ENCODE measurements at places on chromosomes 2 and 18. TPM values are rescaled to one million over a fixed set of nuclear protein-coding genes. Genes with fewer than 3 reads are reported as not detected.
A peak's percentile ranks its signal among the peaks of the same experiment; 100 is the strongest.

DNA sequence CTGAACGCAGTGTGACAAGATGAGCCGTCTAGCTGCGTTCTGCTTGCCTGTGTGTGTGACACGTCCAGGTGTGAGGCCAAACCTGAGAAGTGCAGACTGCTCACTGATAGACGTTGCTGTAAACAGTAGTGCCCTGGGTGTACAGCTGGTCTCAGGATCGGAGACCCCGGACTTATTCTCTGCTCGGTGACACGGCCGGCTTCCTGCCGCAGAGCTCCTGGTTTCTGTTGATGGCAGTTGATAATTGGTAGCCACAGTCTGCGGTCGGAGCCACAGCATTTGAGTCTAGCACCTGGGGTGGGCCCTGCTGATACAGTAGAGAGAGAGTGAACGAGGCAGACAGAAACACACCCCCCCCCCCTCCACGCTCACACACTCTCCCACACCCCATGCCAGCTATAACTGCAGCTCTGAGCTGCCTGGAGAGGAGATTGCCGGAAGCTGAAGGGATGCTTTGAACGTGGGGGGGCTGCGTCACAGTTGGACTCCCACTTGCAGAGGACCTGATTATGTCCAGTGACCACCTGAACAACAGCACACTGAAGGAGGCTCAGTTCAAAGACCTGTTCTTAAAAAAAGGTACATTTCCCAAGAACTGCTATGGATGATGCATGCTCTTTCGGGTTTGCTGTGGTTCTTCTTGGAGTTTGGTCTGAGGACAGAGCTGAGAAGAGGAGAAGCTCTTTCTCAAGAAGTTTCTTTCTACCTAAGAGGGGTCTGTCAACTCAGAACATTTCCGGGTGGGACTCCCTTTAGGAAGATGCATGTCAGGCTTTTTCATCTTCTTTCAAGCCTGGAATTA lies 114.0 kb downstream of the FAM210A start:
- peaks cover 57% of the 10 kb centered on the region for H3K4me1 ChIP-seq
- no peaks in the 10 kb centered on the region for H3K27me3 ChIP-seq
- no peaks in the 10 kb centered on the region for H3K36me3 ChIP-seq

DNA sequence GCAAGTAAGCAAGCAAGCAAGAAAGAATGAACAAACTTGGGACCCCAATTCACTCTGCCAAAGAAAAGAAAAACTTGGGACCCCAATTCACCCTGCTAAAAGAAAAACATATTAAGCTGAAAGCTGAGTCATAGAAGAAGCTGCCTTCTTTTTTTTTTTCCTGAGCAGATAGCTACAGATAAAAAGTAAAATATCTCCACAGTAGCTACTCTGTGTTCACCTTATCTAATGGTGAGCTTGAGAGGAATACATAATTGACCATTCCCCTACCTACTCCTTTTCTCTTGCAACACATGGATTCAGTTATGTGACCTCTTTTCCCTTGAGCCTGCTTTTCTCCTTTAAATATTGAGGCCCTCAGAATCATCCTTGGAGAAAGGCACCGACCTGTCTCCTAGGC lies 63.0 kb downstream of the MCFD2 start:
- H3K4me3 ChIP-seq, result no peak overlapping the region
- DNase-seq, result no peak
- no peaks in the 10 kb centered on the region for H3K27me3 ChIP-seq
- no peaks in the 10 kb centered on the region for H3K36me3 ChIP-seq
- no peaks in the 10 kb centered on the region for H3K4me1 ChIP-seq

DNA sequence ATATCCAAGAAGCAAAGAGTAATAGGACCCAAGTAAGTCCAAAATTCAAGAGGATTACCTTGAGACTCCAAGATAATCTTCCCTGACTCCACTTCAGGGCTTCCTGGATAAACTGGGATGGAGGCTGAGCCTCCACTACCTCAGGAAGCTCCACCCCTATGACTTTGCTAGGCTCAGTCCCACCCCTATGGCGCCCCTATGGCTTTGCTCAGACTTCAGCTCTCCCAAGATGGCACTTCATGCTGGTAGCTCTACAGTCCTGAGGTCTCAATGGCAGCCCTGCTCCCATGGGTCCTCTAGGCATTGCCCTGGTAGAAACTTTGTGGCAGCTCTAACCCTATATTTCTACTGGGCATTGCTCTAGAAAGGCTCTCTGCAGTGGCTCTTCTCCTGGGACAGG lies 69.9 kb upstream of the CHAC2 start:
- no peak overlapping the region for H3K4me3 ChIP-seq
- no peaks in the 10 kb centered on the region for H3K27me3 ChIP-seq
- peaks cover 10% of the 10 kb centered on the region for H3K36me3 ChIP-seq
- no peak overlapping the region for H3K27ac ChIP-seq

DNA sequence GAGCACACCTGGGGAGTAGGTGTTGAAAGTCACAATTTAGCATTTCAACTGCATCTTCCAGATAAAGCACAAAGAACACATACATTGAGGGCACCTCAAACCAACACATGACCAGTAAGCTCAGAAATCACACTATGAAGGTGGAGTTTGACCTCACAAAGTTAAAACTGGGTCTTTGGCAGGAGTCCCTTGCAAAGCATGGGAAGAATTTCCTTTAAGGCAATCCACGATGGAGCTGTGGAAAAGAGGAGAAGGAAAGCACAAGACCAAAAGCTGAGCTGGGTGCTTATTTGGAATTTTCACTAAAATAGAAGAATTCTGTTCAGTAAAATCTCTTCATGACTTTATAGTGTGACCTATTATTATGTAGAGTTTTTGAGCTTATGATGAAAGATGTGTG lies 212.9 kb upstream of the APCDD1 start:
- no peaks in the 10 kb centered on the region for H3K36me3 ChIP-seq
- H3K4me3 ChIP-seq, result no peak overlapping the region
- no peak for DNase-seq
- H3K27me3 ChIP-seq, result no peaks in the 10 kb centered on the region
- H3K4me1 ChIP-seq, result no peaks in the 10 kb centered on the region

GRCh38 chr2:289362-290089 lies 1.6 kb upstream of the ALKAL2 start:
- no peak for DNase-seq
- H3K4me1 ChIP-seq, result peaks cover 14% of the 10 kb centered on the region
- H3K27me3 ChIP-seq, result peaks cover 14% of the 10 kb centered on the region
- no peak overlapping the region for H3K27ac ChIP-seq
- no peaks in the 10 kb centered on the region for H3K36me3 ChIP-seq
- H3K4me3 ChIP-seq, result peak overlapping the region; percentile 56

DNA sequence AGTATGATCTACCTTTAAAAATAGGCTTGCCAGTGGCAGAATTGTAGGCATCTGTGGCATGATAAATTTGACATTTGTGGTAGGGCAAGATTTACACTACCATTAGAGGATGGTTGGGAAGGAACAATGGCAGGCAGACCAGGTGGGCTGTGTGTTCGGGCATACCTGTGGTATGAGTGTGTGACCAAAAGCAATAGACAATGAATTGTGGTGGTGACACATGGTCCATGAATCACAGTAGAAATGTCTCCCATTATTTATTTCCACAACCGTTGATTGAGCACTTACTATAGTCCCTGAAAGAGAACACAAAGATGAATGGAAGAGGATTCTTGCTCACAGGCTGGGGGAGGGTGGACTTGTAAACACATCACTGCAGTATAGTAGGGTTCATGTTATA lies 29.9 kb upstream of the RUFY4 start:
- no peak for DNase-seq
- no peaks in the 10 kb centered on the region for H3K36me3 ChIP-seq
- H3K27me3 ChIP-seq, result no peaks in the 10 kb centered on the region
- H3K4me1 ChIP-seq, result peaks cover 5% of the 10 kb centered on the region
- H3K4me3 ChIP-seq, result no peak overlapping the region
- H3K27ac ChIP-seq, result no peak overlapping the region

- H3K27me3 ChIP-seq, result no peaks in the 10 kb centered on the region
- no peak for DNase-seq
- H3K27ac ChIP-seq, result no peak overlapping the region
Observed at GRCh38 chr18:51490860-51491259, 293.4 kb upstream of the MEX3C start.

Gene ASB18
- total RNA-seq, result not detected

Gene PASK
- total RNA-seq, result 92.8 TPM

GRCh38 chr18:74590671-74591070 lies 7.0 kb upstream of the ZNF407 start:
- no peaks in the 10 kb centered on the region for H3K27me3 ChIP-seq
- no peak overlapping the region for H3K4me3 ChIP-seq
- H3K27ac ChIP-seq, result no peak overlapping the region

DNA sequence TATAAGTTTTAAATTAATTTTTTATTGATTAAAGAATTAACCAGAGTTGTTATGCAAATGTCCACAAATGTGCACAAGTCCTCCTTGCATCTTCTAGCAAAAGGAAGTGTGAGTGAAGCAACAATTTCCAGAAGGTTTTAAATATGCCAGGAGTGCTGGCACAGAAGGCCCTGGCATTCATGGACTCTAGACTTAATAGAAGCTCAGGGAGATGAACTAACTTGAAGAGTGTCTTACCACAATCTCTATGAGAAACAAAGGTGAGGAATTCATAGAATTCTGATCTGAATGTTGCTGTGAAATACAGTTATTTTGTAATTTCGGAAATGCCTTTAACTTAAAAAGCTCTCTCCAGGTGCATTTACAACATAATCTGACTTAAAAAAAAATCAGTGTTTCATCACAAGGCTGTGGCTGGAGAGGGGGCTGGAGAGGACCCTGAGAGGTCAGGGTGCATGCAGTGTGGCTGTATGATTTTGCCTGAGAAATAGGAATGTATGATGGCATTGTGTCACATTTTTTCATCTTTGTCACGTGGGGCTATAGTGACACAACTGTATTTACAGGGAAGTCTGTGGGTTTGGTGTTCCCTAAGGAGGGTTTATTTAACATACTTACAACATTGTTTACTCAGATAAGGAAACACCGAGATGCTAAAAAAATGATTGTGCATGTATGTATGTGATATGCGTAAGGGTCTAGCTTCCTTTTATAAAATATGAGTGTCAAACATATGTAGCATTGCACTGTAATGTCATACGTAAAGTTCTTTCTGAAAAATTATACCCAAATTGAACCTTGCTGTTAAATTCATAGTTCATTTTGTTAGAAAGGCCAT lies 66.2 kb downstream of the MAP4K4 start:
- H3K4me1 ChIP-seq, result peaks cover 64% of the 10 kb centered on the region
- DNase-seq, result no peak

DNA sequence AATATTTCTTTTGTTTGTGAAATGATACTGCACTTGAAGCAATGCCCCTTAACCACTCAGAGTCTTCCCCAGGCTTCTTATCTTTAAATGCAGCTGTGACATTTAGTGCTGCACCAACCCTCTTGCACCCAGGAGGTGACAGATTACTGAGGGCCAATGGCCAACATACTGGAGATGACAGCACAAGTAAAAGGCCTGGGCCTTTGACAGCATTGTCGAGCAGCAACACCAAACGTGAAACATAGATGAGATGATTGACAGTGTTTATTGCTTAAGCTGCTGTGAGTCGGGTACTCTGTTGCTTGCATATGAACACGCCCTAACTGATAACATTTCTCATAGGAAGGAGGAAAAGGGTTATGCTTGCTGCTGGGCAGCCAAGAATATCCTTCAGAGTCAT lies 80.3 kb downstream of the THNSL2 start:
- H3K4me3 ChIP-seq, result no peak overlapping the region
- H3K27ac ChIP-seq, result no peak overlapping the region
- H3K36me3 ChIP-seq, result no peaks in the 10 kb centered on the region
- DNase-seq, result no peak
- H3K4me1 ChIP-seq, result no peaks in the 10 kb centered on the region

DNA sequence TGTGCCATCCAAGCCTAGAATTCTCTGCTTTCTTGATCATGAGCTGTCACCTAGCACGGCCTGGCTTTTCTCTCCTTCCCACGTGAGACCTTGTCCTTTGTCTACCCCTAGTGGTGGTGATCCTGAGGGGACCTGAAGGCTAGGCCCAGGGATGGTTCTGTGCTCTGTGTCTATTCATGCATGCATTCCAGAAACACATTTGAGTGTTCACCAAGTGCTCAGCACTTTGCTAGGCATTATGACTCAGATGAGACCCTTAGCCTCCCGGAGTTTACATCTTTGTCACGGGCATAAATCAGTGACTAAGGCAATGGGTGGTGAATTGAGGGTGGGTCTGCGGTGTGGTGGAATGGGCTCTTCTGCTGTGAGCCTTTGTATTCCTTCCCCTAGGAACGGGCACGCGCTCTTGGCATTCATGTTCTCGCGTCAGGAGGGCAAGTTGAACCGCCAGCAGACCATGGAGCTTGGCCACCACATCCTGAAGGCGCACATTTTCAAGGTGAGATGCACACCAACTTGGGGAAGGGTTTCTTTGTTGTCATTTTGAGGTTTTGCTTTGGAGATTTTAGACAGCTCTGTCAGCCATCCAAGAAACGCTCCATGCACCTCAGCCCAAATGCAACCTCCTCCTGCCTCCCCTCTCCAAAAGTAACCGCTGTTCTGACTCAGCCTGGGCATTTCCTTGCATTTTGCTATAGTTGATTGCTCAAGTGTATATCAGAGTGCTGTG lies 100.9 kb downstream of the WDSUB1 start:
- no peaks in the 10 kb centered on the region for H3K4me1 ChIP-seq
- no peaks in the 10 kb centered on the region for H3K27me3 ChIP-seq
- H3K27ac ChIP-seq, result no peak overlapping the region
- no peak overlapping the region for H3K4me3 ChIP-seq
- H3K36me3 ChIP-seq, result no peaks in the 10 kb centered on the region

- H3K27me3 ChIP-seq, result no peaks in the 10 kb centered on the region
- H3K36me3 ChIP-seq, result no peaks in the 10 kb centered on the region
- no peak overlapping the region for H3K27ac ChIP-seq
- DNase-seq, result no peak
- no peaks in the 10 kb centered on the region for H3K4me1 ChIP-seq
- H3K4me3 ChIP-seq, result no peak overlapping the region
Observed at GRCh38 chr2:150020221-150020620, 432.6 kb upstream of the MMADHC start.

Gene ARHGAP15
- total RNA-seq, result 41.3 TPM

DNA sequence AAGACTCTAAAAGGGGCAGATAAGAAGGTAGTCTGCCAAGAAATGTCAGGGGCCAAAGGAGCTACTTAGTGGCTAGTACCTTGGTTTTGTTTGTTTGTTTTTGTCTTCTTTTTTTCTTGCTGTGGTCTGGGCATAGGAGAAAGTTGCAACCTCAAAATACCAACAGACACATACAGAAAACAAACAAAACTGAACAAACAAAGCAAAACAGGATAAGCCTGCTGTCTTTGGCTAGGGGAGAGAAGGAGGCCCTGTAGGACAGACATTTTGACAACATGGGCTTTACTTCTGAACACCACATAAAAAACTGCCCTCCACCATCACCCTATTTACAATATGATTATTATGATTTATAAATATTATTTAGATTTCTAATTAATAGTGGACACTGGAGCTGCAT lies 460.8 kb downstream of the PTH2R start:
- no peaks in the 10 kb centered on the region for H3K27me3 ChIP-seq
- DNase-seq, result no peak
- H3K27ac ChIP-seq, result no peak overlapping the region
- H3K4me3 ChIP-seq, result no peak overlapping the region
- no peaks in the 10 kb centered on the region for H3K4me1 ChIP-seq

Gene ZNF519
- 12.0 TPM for total RNA-seq

Measured in CD8-positive, alpha-beta memory T cell (primary cell).